ENCODE measurements at places on chromosomes 16 and 17. TPM values are rescaled to one million over a fixed set of nuclear protein-coding genes. Genes with fewer than 3 reads are reported as not detected.
A peak's percentile ranks its signal among the peaks of the same experiment; 100 is the strongest.

The MYH2 gene
- total RNA-seq = 42.5 TPM

The NOTUM gene
- 4.1 TPM for total RNA-seq

- H3K36me3 ChIP-seq = no peaks in the 10 kb centered on the region
- no peak overlapping the region for H3K4me3 ChIP-seq
- H3K4me1 ChIP-seq = peaks cover 10% of the 10 kb centered on the region
- H3K27me3 ChIP-seq = peaks cover 3% of the 10 kb centered on the region
Observed at GRCh38 chr17:31726980-31727427, 132.0 kb downstream of the COPRS start.

- DNase-seq = peak; percentile 9
- peaks cover 33% of the 10 kb centered on the region for H3K36me3 ChIP-seq
- peaks cover 6% of the 10 kb centered on the region for H3K4me1 ChIP-seq
Observed at GRCh38 chr17:2414446-2415064, 13.7 kb upstream of the MNT start.

DNA sequence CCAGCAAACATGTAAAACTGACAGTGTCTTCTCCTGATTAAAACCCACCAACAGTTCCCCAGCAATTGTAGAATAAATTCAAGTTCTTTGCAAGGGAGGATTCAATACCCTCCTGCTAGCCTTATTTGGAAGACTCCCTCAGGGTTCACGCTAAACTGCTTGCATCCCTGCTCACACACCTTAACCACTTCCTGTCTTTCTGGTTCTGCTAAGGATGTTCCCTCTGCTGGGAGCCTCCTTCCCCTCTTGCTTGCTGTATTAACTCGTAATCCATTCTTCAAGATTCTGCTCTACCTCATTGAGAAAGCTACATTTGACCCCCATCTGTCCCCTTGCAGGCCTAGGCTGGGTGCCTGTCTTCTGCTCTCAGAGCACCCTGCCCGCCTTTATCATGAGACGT, 2.3 kb upstream of the SHISA6 start:
- peak; percentile 19 for DNase-seq
- H3K27me3 ChIP-seq = peaks cover 41% of the 10 kb centered on the region
- no peaks in the 10 kb centered on the region for H3K36me3 ChIP-seq
- no peak overlapping the region for H3K27ac ChIP-seq
- no peak overlapping the region for H3K4me3 ChIP-seq

GRCh38 chr16:19203374-19203966, 35.4 kb downstream of the SYT17 start:
- no peak overlapping the region for H3K27ac ChIP-seq
- peaks cover 3% of the 10 kb centered on the region for H3K36me3 ChIP-seq
- H3K4me1 ChIP-seq = no peaks in the 10 kb centered on the region
- H3K4me3 ChIP-seq = no peak overlapping the region
- DNase-seq = no peak
